HS-27A (cell line): ENCODE measurements at places on chromosomes 16 and 17.

- no peak for DNase-seq
Observed at GRCh38 chr16:54977211-54977610, 46.5 kb downstream of the IRX5 start.

DNA sequence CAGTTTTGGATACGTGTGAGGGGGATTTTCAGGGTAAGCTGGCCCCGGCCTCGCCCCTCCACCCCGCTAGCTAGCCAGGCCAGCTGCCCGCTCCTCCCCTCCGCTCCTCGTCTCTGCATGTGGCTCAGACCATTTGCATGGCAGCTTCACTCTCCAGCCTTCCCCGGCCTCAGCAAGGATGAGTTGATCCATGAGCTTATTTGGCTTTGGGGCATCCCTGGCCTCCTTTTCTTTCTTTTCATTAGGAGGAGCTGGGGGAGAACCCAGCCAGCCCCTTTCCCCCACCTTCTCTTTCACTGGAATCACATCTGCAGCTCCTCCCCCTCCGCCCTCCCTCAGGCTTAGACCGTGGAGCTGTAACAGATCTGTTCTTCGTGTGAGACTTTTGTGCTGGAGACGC lies 30.7 kb downstream of the ELAC2 start:
- no peak for DNase-seq

GRCh38 chr16:12092544-12092921 lies 116.0 kb downstream of the SNX29 start:
- DNase-seq, result no peak

GRCh38 chr17:1561420-1562175 lies 994 bp downstream of the PITPNA start:
- no peak for DNase-seq

GRCh38 chr17:82386255-82386831 lies 14.8 kb downstream of the UTS2R start:
- DNase-seq, result no peak

GRCh38 chr16:57038166-57038565 lies 48.8 kb downstream of the NLRC5 start:
- DNase-seq, result no peak

GRCh38 chr16:75256696-75257343 lies 5.4 kb upstream of the BCAR1 start:
- DNase-seq, result no peak

- no peak for DNase-seq
Observed at GRCh38 chr17:79479876-79480275, 131.0 kb downstream of the RBFOX3 start.

DNA sequence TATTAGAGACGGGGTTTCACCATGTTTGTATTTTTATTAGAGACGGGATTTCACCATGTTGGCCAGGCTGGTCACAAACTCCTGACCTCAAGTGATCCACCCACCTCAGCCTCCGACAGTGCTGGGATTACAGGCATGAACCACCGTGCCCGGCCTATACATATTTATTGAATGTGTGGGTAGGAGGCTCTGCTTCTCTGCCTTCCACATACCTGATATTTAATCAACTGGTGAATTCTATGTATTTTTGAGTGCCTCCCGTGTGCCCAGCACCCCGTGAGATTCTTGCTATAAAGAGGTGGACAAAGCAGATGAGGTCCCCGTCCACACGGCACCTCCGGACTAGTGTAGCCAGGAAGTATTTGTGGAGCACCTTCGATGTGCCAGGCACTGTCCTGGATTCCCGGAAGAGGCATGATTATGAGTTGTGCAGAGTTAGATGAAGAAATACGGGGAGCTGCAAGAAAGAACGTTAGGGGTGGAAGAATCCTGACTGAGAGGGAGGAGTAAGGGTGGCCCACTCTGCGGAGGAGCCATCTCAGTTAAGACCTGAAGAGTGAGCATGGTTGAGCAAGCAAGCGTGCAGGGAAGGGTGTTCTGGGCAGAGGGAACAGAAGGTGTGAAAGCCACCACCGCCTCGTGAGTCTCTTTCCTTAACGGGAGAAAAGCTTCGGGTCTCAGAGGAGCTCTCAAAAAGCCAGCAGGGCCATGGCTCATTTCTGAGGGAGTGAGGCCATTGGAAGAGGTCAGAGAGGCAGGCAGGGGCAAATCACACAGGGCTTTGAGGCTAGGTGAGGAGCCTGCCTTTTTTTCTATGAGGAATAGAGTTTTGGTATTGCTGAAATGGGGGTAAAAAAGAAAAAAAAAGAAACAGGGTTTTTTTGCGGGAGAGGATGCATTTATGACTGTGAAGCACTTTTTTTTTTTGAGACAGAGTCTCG lies 21.2 kb downstream of the CRISPLD2 start:
- DNase-seq, result no peak

GRCh38 chr16:15516609-15517008 lies 82.2 kb downstream of the BMERB1 start:
- DNase-seq, result no peak

DNA sequence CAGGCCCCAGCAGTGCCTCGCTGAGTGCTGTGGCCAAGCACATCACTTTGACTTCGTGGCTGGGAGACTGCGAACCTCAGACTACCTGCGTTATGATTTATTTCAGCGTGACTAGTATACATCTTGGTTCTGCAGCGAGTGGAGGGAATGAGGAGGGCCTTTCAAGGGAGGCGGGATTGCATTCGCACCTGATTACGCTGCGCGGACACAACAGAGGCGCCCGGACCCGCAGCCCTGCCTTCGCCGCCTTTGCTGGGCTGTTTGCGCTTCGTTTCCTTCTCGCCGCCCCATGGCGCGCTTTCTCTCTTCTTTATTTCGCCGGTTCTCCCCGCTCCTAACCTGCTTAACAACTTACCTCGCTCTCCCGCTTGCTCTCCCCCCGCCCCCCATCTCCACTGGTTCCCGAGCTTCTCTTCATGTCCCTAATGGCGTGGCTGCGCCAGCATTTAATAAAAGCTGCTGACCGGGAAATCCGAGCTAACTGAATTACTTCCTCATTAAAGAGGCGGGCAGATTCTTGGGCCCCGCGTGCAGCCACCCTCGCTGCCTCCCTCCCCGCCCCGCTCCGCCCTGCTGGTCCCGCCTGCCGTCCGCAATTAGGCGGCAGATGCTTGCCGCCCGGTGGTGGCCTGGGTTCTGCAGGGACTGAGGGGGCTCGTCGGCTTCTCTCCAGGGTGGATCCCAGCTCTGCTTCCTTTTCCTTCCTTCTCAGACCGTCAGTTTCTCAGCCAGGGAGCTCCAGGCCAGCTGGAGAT lies 257.6 kb upstream of the SDK2 start:
- DNase-seq, result no peak

DNA sequence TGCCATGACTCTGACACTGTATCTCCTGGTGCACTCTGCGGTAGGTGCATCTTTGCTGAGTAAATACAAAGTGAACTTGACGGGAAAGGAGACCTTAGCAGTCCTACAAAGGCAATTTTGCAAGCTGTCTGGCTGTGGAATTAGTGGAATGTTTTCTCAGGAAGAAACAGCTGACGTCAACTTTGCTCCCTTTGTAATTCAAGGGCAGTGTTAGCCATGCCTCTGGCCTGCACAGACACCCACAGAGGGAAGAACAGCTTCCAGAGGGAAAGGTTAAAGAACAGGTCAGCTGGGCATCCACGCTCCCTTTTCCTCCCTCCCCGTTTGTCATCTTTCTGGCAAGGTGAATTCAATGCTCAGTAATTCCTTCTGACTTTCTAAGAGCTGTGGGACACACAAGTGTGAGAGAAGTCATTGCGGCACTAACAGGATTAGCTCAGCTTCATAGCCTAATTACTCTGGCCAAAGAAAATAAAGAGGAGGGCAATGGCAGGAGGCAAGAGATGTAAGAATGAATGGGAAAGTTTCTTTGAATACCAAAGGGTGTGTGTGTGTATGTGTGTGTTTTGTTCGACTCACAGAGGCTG lies 476.9 kb upstream of the GOT2 start:
- peak; percentile 84 for DNase-seq

DNA sequence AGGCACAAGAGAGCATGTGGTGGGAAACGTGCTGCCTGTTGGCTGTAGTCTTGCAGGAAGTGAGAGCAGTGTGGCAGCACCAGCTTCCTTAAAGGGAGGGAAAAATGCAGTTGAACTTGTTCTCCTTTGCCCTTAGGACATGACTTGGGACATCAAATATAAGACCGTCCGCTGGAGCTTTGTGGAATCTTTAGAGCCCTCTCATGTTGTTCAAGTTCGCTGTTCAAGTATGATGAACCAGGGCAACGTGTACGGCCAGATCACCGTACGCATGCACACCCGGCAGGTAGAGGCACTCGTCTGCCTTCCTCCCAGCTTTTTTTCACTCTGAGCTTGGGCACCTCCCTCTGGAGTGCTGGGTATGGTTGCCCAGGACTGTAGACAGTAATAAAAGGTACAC lies 23.3 kb downstream of the GPR179 start:
- no peak for DNase-seq
